Stimulated activated CD4-positive, alpha-beta T cell treated with anti-CD3 and anti-CD28 coated beads, Interleukin-4, amount 100 ng/mL, for 24 hours (primary cell): ENCODE measurements at places on chromosomes 2 and 18.

DNA sequence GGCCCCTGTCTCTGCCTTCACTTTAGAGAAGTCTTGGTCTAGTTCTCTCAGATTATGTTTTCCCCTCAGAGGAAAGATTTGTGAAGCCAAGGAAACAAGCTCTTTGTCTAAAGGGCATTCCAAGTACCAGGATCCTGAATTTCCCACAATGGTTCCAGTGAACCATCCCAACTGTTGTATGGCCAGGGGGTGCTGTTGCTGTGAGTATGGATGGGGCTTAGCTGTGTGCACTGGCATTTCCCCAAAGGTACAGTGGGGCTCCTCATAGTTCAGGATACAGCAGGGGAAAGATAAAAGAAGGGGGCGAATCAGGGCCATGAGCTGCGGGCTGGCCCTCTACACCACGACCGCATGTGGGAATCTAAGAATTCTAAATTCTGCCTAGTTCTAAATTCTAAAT, 1154.0 kb upstream of the FANCL start:
- no peak for DNase-seq

GRCh38 chr2:33215299-33215698, 261.1 kb upstream of the RASGRP3 start:
- no peak for DNase-seq

GRCh38 chr2:3214806-3215404, 162.7 kb downstream of the EIPR1 start:
- DNase-seq: no peak

DNA sequence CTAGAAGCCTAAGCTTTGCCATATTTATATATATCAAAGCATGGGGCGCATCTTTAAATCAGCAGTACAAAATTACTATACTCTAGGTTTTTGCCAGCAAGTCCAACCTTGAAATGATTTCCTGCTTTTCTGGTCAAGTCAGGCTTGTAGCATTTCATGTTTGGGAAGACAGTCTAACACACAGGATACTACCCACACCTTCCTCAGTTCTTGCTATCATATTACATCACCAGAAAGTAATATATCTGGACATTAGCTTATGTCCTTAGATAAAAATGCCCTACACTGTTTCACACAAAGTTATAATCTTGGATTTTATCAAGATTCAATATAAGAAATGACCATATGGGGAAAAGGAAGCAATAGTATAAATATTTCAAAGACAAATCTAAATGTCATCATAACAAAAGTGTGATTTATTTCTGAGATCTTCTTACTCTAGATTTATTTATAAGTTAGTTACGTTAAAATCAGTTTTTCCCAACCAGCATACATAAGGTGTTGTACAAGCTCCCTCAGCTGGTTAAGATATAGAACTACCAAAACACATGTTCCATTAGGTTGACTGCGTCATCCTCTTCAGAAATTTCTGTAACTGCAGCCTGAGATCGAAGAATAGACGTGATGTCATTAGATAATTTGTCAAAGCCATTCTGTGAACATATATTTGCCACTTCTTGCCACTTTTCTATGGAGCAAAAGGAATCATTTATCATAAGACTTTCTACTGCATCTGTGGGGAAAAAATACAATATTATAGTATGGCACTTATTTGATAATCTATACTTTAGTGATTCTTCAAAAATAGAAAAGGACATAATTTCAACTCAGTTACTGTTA, 56.6 kb downstream of the CLHC1 start:
- DNase-seq: no peak

DNA sequence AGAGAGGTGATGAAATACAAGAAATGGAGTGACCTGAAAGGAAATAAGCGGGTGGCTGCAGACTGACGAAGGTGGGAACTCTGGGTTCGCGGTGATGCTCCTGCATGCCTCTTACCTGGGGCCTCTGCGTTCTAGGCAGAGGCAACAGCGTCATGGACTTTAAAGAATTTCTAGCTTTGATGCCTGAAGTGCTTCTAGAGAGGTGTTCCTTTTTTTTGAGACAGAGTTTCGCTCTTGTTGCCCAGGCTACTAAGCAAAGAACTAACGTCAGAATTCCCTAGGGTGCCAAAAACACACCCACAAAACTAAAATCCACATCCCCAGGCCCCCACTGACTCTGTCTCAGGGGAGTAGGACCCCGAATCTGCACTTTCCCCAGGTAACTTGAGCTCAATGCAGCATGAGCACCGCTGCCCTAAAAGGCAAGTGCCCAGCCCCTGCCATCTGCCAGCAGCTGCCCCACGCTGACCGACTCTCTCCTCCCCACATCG, 110.5 kb upstream of the ID2 start:
- DNase-seq: no peak

DNA sequence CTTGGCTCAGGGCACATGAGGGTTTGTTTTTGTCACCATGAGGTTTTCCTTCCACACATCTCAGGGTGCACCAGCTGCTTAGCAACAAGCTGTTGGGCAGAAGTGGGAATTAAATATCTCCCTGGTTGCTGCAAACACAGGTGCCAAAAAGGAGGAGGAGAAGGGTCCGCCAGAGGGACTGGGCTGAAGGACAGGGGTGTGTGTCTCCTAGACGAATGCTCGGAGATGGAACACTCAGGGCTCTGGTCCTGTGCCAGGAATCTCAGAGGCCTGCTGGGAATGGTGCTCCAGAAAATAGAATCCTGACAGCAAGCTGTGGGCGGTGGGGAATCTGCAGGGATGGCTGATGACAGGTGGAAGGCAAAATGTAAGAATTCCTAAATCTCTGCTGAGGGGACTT, 94.5 kb downstream of the VSNL1 start:
- DNase-seq: no peak

DNA sequence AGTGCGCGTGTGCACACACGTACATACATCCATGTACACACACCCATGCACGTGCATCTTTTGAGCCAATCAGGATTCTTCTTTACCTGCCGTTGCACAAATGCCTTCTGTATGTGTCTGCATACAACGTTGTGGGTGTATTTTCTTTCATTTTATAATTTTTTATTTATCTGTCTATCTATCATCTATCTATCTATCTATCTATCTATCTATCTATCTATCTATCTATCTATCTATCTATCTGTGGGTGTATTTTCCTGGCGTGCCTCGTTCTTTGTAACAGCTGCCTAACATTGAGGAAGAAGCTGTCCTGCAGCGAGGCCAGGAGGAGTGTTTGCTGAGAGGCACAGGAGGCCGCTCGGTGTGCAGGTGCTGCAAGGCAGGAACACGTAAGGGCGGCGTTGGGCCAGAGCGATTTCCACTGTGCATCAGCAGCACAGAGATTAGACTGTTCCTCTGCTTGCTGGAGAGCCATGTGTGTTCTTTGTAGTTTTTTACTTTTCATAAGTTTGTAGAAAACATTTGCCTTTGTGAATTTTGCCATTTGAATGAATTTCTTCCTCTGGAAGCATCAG, 84.4 kb downstream of the DGKD start:
- DNase-seq: no peak

DNA sequence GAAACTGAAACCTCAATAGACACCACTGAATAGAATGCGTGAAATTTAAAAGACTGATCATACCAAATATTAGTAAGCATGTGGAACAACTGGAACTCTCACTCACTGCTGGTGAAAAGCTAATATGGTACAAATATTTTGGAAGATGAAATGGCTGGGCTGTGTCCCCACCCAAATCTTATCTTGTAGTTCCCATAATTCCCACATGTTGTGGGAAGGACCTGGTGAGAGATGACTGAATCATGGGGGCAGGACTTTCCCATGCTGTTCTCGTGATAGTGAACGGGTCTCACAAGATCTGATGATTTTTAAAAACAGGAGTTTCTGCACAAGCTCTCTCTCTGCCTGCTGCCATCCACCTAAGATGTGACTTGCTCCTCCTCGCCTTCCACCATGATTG, 32.0 kb upstream of the MYCN start:
- DNase-seq: no peak

DNA sequence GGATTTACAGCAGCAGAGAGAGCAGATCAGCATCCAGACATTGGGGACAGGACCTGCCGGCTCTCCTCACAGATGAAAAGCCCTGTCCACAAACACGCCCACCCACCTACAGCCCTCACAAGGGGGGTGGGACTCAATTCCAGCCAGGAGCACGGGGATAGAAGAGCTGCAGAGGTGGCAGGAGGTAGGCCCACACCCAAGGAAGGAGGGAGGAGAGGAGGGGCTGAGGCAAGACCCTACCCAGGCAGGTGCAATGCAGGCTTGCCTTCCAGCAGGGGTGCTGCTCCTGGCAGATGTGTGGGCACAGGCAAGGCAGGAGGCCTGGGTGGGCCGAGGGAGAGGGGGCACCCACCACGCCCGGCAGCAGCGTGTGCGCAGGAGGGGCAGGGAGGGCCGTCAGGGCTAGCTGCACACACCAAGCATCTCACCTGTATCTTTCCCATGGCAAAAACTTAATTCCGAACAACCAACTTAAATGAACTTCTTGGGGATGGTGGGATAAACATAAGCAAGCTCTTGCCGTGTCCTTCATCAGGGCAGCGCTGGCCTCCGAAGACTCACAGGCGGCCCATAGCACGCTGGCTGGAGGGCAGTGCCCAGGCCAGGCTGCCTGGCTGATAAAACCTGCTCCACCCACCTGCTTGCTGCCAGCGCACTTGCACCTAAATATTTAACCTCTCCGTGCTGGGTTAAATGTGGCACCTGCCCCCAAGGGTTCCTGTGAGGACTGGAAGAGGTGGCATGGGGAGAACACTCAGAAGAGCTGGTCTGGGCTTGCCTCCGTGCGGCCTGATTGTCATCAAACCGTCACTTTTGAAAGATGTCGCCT, 219.5 kb downstream of the HDAC4 start:
- no peak for DNase-seq

DNA sequence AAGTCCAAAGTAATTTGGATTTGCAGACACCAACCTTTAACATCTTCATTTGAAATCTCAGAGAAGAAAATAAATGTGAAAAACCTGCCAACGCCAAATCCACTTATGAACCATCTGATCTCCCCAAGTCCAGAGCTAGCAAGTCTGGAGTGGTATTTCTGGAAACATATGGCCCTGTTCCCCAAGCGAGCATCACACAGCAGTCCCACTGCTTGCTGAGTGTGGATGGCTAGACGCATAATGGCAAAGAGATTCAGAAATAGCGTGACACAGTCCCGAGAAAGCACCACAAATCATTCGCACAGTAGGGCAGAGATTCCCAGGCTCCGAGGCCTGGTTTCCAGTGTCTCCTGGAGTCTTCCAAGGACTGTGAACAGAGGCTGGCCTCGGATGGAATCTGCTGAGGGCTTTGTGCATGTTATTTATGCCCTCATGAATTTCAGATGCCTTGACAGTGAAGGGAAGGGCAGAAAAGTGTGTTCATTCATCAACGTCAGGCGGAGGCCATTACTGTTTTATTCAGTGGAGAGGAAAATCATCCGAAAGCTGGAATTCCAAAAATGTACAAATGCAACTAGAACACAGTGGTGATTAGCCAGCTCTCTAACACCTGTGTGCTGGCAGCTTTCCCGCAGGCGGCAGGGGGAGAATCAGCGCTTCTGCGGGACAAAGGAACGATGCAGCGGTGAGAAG, 417.0 kb downstream of the EIPR1 start:
- DNase-seq: no peak

DNA sequence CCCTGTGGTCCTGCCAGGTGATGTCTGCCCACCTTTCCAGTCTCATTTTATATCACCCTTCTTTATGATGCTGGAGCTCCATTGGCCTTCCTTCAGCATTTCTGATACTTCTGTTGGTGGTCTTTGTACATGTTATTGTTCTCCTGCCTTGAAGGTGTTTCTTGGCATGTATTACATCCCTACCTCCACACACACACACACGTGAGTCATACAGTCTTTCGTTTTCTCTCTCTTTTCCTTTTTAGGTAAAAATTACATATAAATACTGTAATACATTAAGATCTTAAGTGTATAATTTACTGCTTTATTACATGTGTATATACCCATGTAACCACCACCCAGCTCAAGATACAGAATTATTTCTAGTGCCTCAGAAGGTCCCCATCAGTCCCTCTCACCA, 10.2 kb upstream of the ADGRF3 start:
- no peak for DNase-seq

DNA sequence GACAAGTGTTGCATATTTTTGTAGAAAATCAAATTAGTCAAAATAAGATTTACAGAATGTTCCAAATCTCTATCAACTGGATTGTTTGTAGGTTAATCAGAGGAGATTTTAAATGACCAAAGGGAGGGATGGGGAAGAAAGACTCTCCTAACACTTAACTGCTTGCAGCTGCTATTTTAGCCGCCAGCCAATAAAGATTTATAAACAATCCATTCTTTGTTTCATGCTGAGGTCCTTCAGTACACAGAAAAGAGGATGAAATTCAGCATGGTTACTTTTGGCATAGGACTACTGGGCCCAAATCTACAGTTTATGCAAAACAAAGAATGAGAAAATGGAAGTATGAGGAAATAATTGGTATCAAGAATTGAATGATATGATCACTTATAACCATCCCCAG, 86.4 kb upstream of the FN1 start:
- DNase-seq: no peak

GRCh38 chr2:55917117-55917516, 6.5 kb downstream of the EFEMP1 start:
- no peak for DNase-seq

GRCh38 chr18:5285326-5285725, 10.2 kb downstream of the ZBTB14 start:
- no peak for DNase-seq

- no peak for DNase-seq
These were observed 46.5 kb downstream of the RAB10 start for GRCh38 chr2:26080356-26080755.

- DNase-seq: no peak
These were observed 51.4 kb downstream of the SLC8A1 start for GRCh38 chr2:40400336-40400953.

DNA sequence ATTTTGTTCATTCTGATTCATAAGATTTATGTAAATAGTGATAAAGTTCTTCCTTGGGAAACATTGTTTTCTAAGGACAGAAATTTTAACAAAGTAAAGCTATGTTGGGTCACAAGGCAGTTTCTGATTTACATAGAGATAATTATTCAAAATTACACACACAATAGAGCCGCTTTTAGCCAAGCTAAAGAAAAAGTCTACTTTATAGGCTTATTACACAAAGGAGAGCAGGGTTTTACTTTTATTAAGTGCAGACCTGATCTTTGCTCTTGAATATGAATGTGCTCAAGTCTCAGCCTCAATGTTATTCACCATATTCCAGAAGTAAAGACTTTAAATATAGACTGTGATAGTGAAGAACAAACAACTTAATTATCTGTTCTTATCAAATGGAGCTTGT, 787.8 kb upstream of the LINC00305 start:
- DNase-seq: no peak

GRCh38 chr2:80154231-80154915, 150.2 kb downstream of the LRRTM1 start:
- no peak for DNase-seq

- DNase-seq: no peak
These were observed 9.7 kb upstream of the RMC1 start for GRCh38 chr18:23493654-23494053.

GRCh38 chr2:73232403-73233153, 461 bp downstream of the PRADC1 start:
- DNase-seq: peak; percentile 27

DNA sequence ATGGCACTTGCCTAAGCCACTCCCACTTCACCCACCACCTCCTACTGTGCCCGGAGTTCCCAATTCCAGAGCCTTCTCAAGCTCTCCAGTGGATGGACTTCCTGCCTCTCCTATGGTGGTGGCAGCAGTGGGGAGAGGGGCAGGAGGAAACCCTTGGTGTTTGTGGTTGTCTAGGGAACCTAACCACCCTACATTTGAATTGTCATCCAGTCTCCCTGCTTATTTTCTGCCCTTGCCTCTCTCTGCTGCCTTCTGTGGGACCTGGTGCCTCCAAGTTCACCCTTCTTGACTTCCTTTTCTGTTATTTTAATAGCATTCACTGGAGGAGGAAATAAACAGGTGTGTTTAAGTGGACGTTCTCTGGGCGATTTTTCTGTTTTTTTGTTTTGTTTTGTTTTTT, 50.0 kb upstream of the HPCAL1 start:
- DNase-seq: no peak
